A549 (cell line): ENCODE measurements at places on chromosomes 7 and 10.

DNA sequence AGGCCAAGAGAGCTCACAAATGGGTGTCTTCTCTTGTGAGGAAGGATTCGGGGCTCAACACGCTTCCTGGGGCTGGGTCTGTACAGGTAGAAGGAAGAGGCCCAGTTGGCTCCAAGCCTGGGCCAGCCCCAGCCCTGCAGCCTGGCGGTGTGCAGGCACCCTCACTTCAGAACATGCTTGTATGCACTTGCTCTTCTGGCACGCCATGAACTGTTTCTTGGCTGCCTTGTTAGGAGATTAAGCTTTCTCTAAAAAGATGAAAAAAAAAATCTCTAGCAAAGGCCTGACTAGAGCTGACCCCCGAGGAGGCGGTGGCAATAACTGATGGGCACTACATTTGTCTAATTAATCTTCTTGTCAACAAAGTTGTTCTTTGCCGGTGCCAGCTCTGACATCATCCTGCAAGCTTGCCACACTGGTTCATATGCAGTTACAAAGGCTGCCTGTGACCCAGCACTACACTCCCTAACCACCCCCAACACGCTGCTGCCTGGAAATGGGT lies 94.7 kb downstream of the WDR11 start:
- DNase-seq = no peak

DNA sequence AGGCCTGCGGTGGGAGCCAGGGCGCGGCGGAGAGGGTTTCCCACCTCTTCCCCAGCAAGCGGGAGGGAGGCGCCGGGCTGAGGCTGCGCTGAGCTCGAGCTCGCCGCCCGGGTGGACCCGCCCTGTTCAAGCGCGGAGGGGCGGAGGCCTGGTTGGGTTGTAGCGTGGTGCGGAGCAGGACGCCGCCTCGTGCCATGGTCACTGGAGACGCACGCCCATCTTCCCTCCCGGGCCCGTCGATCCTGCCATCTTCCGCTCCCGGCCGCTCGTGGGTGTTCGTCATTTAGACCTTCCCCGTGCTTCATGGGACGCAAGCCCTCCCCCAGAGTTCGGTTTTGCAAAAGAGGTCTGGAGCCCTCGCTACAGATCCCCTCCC lies 9.3 kb upstream of the EN2 start:
- no peak for DNase-seq

DNA sequence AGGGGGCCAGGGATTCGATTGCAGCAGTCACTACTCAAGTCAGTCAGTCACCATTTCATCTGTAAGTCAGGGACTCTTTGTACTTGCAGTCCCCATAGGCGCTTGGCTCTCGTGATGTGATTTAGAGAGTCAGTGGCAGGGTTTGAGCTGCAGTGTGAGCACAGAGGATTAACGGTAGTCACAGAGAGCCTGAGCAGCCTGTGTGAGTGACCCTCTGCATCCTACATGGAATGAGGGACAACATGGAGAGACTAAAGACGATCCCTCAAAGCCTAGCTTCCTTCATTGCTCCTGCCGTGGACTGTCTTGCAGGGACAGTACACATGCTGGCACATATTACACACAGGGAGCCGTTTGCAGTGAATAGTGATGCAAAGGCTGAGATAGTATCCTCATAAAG lies 56.3 kb downstream of the PRPF18 start:
- no peak for DNase-seq

DNA sequence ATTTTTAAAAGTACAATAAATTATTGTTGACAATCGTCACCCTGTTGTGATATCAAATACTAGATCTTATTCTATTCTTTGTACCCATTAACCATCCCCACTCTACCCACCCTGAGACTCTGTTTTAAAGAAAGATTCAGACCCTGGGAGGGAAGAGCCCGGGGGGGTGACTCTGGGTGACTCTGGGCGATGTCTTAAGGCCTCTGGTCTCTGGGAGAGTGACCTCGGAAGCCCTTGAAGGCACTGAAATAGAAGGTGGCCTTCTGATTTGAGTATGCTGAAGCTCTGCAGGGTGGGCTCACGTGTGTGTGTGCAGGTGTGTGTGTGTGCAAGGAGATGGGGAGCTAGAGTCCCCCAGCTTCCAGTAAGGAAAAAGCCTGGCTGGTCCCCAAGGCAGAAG lies 9.7 kb downstream of the ADAP1 start:
- no peak for DNase-seq

DNA sequence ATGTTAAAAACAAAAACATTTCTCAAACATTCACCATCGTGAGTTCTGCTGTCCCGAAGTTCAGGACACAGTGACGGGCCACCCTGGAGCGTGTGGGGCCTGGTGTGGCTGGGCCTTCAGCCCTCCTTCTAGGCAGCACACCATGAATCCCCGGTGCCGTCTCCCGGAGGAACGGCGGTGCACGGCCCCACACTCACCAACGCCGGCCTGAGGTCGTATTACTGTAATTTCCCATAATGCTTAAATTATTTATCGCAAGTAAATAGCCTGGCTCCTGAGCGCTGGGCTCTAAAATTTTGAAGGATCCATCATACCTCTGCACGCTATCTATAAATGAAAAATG lies 1.4 kb downstream of the STK32C start:
- DNase-seq = no peak

- no peak for DNase-seq
Measured at GRCh38 chr10:129511758-129512157, 44.7 kb downstream of the MGMT start.

DNA sequence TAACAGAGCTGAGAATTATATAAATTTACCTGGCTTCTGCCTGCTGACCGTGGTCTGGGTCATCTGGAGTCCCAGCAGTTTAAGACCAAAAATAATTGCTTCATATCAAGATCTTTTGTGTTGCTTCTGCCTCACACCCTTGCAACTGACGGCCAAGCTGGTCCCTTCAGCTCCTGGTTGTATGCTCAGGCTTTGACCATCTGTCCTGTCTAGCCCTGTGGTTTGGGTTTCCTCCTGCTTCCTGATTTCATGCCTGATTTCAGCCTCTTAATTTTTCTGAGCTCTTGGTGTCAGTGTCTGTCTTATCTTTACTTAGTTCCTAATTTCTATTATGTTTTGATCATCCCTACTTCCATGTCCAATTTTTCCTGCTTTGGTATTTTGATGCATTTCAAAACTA lies 87.9 kb upstream of the PLXDC2 start:
- no peak for DNase-seq

- no peak for DNase-seq
Measured at GRCh38 chr7:73893342-73894101, 32.6 kb downstream of the TMEM270 start.

- DNase-seq = no peak
Measured at GRCh38 chr7:16744518-16745250, 8.9 kb upstream of the TSPAN13 start.

DNA sequence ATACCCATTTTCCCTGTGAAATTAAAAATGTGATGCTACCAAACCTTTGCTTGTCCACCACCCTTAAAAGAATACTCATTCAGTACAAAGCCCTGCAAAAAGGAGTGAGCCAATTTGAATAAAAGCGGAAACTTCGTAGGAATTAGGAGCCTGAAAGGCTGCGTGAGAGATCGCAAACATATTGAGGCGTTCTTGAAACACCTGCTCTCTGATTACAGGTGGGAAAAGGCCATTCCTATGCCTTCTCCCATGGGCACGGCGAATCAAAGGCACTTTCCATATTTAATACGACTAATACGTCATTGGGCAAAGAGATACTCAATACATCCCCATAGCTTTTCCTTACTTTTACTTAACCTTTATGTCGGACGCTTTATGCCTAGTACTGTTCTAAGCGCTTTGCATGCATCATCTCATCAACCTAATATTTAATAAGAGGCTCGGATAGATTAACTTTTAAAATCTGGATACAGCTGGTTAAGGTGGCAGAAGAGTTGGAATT lies 30.9 kb upstream of the KMT2E start:
- DNase-seq = no peak

DNA sequence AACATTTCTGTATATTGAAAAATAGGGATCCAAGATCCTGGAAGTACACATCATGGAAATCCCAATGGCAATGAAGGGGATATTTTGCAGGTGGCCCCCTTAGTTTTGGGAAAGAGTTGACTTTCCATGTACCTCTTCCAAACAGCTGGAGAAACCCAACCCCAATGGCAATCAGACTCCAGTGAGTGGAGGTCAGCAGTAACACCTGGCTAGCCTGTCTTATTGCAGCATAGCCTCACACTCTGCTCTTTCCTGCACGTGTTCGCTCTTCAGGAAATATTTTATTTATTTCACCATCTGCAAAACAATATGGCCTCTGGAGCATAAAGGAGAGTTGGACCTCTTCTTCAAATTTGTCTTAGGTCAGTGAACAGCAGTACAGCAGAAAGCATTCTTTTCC lies 340.0 kb upstream of the NRP1 start:
- no peak for DNase-seq

GRCh38 chr7:155682484-155682883 lies 38.0 kb downstream of the RBM33 start:
- no peak for DNase-seq

DNA sequence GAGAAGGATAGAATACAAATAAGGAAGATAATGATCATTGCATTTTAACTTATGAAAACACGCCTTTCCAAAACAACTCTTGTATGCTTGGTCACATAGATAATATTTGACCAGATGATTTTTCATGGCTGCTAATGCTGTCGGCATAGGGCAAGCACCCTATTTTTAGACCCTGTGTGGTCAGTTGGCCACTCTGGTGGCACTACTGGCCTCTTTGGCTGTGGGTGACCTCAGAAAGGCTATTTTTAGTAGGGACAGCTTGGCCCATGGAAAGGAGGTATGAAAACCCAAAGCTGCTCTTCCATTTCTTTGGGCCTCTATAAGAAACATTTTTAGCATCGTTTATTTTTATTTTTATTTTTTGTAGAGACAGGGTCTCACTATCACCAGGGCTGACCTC lies 12.3 kb downstream of the BMPER start:
- no peak for DNase-seq

GRCh38 chr10:72309290-72310240 lies 35.8 kb downstream of the DDIT4 start:
- no peak for DNase-seq

- DNase-seq = no peak
Measured at GRCh38 chr7:45645141-45645969, 71.2 kb downstream of the ADCY1 start.

DNA sequence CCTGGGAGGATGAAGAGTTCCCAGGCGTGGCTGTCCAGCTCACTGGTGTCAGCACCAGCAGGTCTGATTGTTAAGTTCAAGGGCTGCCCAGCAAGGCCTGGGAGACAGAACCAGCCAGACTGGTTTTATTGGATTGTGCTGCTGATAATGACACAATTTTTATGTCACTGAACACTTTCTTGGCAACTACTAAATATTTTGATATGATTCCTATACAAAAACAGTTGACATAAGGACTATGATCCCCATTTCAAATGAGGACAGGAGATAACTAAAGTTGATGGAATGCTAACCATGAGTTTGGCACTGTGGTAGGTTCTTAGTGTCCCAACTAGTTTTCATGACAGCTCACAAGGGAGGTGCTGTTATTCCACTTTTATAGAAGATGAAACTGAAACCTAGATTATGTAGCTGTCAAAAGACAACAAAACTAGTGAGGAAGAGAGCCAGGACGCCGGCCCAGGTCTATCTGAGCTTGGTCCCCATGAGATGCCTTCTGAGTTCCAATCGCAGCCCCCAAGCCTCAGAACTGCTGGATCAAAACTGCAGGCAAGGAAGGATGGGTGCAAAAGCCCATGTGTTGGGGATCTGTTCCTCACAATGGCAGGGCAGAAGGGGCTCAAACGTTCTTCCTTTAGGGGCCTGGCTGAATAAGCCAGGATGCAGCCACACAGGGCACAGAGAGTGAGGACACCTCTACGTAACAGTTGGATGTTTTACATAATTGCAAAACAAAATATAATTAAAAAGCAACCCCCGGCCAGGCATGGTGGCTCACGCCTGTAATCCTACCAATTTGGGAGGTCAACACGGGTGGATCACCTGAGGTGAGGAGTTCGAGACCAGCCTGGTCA lies 52.8 kb downstream of the COBL start:
- no peak for DNase-seq

- DNase-seq = no peak
Measured at GRCh38 chr7:142001163-142001874, 5.6 kb downstream of the MGAM start.

- no peak for DNase-seq
Measured at GRCh38 chr7:101582971-101583370, 46.1 kb downstream of the MYL10 start.

DNA sequence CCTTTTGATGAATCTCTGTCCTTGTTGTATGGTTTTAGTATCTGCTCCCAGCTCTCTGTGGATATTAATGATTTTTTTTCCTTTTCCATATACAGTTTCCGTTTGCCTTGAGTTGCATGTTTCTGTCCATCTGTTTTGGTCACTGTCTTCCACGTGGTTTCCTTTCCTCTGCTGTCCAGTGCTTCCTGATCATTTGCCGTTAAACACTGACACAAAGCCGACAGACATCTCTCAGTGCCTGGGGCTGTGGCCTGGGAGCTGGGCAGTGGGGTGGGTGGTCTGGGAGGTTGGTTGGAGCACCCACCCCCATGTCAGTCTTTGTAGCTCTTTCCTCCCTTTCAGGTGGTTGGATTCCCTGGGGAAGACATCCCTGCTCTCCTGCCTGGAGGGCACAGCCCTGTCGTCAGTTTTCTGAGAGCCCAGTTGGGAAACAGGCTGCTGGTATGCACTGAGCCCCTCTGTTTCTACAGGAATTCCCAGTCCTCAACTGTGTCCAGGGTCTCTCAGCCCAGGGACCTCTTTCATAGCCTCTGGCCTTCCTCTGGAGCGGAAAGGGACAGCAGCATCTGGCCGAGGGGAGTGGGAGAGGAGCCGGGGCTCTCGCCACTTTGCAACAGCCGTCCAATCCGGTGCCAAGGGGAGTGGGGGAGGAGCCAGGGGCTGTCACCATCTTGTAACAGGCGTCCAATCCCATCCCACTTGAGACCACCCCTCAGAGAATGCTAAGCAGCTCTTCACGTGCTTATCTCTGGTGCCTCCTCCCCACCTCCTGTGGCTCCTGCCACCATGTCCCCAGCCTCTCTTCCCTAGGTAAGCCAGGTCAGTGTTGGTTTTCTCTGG lies 26.7 kb upstream of the MKI67 start:
- DNase-seq = no peak

DNA sequence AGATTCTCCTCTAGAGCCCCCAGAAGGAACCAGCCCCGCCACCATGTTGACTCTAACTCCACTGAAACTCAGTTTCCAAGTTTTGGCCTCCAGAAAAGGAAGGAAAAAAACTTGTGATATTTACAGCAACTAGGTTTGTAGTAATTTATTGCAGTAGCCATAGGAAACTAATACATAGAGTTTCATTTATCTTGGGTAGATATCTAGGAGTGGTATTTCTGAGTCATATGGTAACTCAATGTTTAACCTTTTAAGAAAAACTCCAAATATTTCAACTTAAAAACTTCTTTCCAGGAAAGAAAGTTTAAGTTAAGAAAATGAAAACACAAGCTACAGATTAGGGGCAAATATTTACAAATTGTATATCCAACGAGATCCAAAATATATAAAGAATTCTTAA lies 576.7 kb downstream of the KCNMA1 start:
- no peak for DNase-seq

- peak; percentile 40 for DNase-seq
Measured at GRCh38 chr10:13271552-13272163, 28.2 kb downstream of the PHYH start.

GRCh38 chr7:50475340-50475739 lies 25.2 kb upstream of the FIGNL1 start:
- no peak for DNase-seq

- DNase-seq = no peak
Measured at GRCh38 chr7:13217768-13218167, 530.3 kb downstream of the ARL4A start.

- no peak for DNase-seq
Measured at GRCh38 chr7:98618786-98619185, 1.7 kb downstream of the NPTX2 start.
